ENCODE measurements at places on chromosomes 6 and 20. TPM values are rescaled to one million over a fixed set of nuclear protein-coding genes. Genes with fewer than 3 reads are reported as not detected.

Gene CTAGE9
- 0.11 TPM for total RNA-seq

Gene PSORS1C2
- not detected for total RNA-seq

Gene FOXA2
- not detected for total RNA-seq

Gene COL21A1
- not detected for total RNA-seq

Gene KCNG1
- 24.3 TPM for total RNA-seq

Gene CNBD2
- total RNA-seq, result 3.5 TPM

Gene CST2
- not detected for total RNA-seq

Gene NEU1
- total RNA-seq, result 62.0 TPM

Gene SAMD5
- total RNA-seq, result under 0.01 TPM

Gene NUP43
- total RNA-seq, result 20.0 TPM

Gene MUCL3
- not detected for total RNA-seq

Gene CFB
- not detected for total RNA-seq

Gene ZGPAT
- total RNA-seq, result 20.1 TPM

Gene KIAA1755
- total RNA-seq, result 11.3 TPM

Gene HEY2
- not detected for total RNA-seq

Gene MTCH1
- 174 TPM for total RNA-seq

Gene WTAP
- total RNA-seq, result 77.1 TPM

Gene KCNQ5
- total RNA-seq, result 0.43 TPM

Gene FILIP1
- under 0.01 TPM for total RNA-seq

Gene ZNF311
- 1.6 TPM for total RNA-seq

Gene TTBK1
- total RNA-seq, result under 0.01 TPM

Gene SLC17A3
- total RNA-seq, result not detected

Gene CDKN1A
- total RNA-seq, result 340 TPM

Gene PPIL4
- 22.4 TPM for total RNA-seq

Gene LIN28B
- total RNA-seq, result under 0.01 TPM

Gene PRSS35
- 0.11 TPM for total RNA-seq

Gene VGLL2
- total RNA-seq, result not detected

Gene IER3
- total RNA-seq, result 46.3 TPM

Gene ERVFRD-1
- total RNA-seq, result under 0.01 TPM

Gene PGBD1
- 3.5 TPM for total RNA-seq

Gene TCP11
- total RNA-seq, result 1.6 TPM

Gene TFAP2B
- not detected for total RNA-seq

Gene NECAB3
- 48.3 TPM for total RNA-seq

Gene TCF15
- total RNA-seq, result not detected

Gene GMPR
- total RNA-seq, result 5.1 TPM

Gene DTD1
- 21.6 TPM for total RNA-seq

Gene TMEM74B
- total RNA-seq, result not detected

Gene UBD
- total RNA-seq, result not detected

Gene SEMG2
- not detected for total RNA-seq

Gene ZHX3
- 19.6 TPM for total RNA-seq

Gene PNPLA1
- total RNA-seq, result not detected

Gene MYL9
- total RNA-seq, result 13.9 TPM

Gene PRSS16
- total RNA-seq, result 10.2 TPM
